ENCODE measurements at places on chromosomes 3 and 15. TPM values are rescaled to one million over a fixed set of nuclear protein-coding genes. Genes with fewer than 3 reads are reported as not detected.

Gene TMCO5A
- total RNA-seq = not detected

DNA sequence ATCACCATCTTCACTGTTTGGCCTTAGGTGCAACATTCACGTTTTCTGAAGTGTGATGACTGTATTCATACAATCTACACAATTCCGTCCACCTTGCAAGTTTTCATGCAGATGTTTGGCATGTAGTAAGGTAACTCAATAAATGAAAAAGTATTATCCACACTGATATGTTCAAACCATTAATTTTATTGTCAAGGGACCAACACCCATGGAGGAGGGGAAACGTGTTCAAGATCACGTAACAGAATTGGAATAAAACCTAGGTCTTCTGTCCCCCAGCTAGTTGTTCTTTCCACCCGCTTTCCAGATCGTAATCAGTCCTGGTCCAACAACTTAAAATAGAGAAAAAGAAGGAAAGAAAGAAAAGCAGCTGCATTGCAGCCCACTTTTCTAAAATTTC, 560.4 kb upstream of the MCTP2 start:
- DNase-seq = no peak

- DNase-seq = no peak
These were observed 167.5 kb downstream of the EBLN2 start for GRCh38 chr3:73228959-73229358.

- DNase-seq = no peak
These were observed 36.3 kb upstream of the PSMD6 start for GRCh38 chr3:64059484-64060175.

All from right atrium auricular region (tissue), 2 donors.